ENCODE measurements at places on chromosomes 2 and 18.
A peak's percentile ranks its signal among the peaks of the same experiment; 100 is the strongest.

DNA sequence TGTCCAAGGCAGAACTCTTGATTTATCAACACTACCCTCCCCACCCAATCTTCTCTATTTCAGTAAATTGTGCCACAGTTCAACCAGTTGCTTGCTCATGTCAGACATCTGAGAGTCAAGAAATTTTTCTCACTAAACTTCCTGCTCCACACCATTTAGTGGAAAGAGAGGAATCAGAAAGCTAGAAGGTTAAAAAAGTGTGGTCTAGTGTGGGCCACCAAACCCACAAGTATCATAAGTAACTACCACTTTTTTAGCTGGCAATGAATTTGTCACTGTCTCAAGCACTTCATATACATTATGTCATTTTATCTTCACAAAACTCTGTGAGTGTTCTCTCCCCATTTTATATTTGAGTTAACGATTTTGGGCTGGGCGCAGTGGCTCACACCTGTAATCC lies 16.6 kb upstream of the MSTN start:
- DNase-seq, result no peak

- no peak for DNase-seq
Observed at GRCh38 chr18:70132999-70133398, 72.5 kb downstream of the RTTN start.

DNA sequence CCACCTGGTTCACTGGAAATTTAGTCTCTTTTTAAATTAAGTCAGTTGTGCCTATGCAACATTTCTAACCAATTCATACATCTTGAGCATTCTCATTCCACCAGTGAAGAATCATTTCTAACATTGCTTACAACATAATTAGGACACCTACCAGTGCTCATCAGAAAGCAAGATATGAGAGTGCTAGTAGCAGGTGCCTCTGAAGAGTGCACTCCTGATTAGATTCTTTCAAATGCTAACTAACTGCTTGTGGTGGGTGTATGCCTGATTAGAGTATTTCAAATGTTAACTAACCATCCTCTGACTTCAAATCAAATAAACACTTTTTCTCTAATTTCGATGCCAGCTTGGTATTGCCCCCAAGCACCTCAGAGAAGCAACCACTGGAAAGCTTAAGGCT lies 124.3 kb upstream of the DNAJC10 start:
- DNase-seq, result no peak

GRCh38 chr18:79744625-79745024 lies 53.1 kb upstream of the KCNG2 start:
- DNase-seq, result no peak

GRCh38 chr2:187550857-187551256 lies 3.4 kb downstream of the TFPI start:
- no peak for DNase-seq

DNA sequence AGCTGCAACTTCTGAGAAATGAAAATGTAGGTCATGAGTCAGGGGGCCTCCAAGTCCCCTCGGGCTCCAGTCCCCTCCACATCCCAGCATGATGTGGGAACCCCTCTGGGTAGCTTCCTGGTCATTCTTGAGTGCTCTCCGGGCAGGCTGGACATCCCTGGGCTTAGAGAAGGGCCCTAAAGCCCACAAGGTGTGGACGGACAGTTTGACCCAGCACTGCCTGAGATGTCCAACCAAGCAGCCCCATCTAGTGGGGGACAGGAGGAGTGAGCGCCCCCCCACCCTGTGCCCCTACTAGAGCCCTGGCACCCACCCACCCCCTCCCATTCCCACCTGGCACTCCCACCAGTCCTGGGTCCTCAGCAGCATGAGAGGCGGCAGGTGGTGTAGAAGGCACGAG lies 46.0 kb downstream of the CYP27C1 start:
- DNase-seq, result no peak

- DNase-seq, result peak; percentile 66
Observed at GRCh38 chr2:112749755-112750559, 14.5 kb downstream of the CKAP2L start.
